ENCODE measurements at places on chromosomes 2 and 18.

- DNase-seq = no peak
These were observed 171.6 kb downstream of the ANAPC1 start for GRCh38 chr2:111712361-111712760.

DNA sequence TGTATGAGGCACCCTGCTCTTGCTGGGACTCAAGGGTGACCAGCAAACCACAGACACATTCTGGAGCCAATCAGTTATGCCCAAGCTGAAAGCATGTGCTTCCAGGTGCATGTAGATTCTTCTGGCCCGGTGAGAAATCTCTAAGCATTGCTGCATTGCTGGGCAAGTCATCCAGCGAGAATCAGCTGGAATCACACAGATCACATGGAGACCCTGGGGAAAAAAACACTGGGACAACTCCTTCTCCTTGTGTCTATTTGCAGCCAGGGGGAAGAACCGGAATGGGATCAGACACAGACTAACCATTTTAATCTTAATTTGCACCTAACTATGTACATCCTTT is 119.7 kb upstream of the KLF7 start:
- no peak for DNase-seq

GRCh38 chr2:143433840-143434239 is 304.6 kb downstream of the ARHGAP15 start:
- no peak for DNase-seq

- peak; percentile 70 for DNase-seq
These were observed 590.8 kb upstream of the ID2 start for GRCh38 chr2:8090748-8091700.

GRCh38 chr18:27823053-27823452 is 353.9 kb downstream of the CDH2 start:
- DNase-seq = no peak

DNA sequence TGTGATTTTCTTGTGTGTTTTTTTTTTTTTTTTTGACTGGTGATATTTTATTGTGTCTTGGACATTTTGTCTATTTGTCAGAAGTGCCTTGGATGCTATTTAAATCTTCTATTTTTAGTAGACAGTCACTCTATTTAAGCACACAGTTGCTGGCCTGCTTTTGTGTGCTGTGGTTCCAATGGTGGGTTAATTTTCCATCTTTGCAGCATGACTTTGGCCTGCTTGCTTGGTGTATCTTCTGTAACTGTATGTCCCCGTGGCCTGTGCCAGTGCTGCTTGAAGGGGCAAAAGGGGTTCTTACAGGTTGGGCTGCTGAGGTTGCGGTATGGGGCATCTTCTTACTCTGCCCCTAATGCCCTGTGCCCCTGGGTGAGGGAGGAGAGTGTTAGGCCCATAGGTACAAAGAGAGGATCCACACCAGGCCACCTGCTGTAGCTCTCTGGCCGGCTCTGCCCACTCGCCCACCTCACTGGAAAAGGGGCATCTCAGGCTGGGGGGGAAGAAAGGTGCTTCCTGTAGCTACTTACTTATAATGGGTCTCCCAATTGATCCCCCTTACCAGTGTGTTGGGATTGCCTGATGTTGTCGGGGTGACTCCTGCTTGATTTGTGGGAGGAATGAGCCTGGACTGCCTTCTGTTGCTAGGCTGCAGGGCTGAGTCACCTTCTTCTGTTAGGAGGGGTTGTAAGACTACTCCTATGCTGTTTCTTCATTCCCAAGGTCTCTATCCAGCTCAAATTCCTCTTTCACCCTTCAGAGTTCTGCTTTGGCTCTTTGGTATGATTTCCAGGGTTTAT is 490.0 kb upstream of the HS6ST1 start:
- DNase-seq = no peak

- DNase-seq = no peak
These were observed 14.2 kb upstream of the CXCR4 start for GRCh38 chr2:136131961-136132824.

DNA sequence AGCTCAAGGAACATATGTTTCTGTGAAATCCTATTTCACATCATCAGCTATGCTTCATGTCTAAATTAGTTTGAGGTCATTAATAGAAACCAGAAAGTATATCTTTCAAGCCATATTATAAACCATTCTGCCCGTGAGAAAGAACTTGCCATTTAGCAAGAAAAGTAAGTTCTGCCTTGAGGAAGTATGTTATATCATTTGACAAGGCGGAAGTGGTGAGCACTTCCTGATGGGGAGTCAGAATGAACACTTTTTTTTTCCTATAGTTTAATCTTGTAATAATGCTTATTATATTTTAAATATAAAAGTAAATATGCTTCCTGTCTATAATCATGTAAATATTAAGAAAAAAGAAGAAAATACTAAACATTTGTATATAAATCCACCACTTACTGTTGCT is 39.3 kb upstream of the NRXN1 start:
- no peak for DNase-seq

GRCh38 chr2:130837811-130838565 is 1.3 kb downstream of the ARHGEF4 start:
- no peak for DNase-seq

DNA sequence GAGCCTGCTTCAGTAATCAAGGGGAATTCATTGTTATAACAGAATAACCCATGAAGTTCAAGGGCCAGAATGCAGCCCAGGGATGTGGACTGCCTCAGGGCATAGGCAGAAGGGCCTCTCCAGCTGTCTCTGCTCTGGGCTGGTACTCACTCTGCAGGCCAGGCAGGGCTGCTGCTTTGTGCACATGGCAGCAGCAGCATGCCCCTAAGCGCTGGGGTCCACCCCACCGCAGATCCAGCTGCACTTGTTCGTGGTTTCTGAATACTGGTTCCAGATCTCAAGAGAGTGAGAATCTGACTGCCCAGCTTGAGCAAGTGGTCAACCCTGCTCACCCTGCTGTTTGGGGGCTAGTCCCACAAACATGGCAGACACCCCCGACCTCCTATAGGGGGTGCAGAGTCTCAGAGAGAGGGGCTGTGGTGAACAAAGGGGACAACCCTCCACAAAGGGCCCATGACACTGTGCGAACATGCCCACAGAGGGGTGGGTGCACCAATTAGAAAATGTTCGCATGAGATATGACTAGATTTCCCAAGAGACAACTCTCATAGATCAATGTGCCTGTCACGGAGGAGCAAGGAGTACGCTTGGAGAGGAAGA is 87.3 kb downstream of the ACTR3 start:
- no peak for DNase-seq

DNA sequence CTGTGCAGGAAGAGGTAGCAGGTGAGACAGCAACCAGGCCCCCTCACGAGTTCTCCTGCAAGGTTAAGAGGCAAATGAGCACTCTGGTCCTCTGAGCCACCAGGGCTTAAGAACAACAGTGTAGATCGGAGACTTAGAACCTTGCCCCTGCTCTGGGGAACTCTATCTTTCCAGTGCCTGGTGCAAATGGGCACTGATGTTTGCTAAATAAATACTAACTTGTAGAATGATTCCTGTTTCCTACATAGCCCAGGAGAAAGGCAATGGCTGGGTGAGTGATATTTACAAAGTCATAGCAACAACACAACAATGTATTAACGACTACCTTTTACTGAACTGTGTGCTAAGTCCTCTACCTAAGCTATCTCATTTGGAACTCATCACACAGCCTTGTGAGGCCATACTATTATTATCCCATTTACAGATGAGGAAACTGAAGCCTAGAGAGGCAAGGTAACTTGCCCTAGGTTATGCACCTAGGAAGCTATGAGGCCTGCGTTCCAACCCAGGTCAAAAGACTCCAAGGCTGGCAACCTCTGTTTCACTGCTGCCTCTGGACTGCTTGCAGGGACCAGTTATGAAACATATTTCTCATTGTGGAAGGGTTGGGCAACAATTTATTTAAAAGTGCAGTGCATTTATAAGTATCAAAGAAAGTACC is 4.3 kb downstream of the ATP8B1 start:
- DNase-seq = no peak

DNA sequence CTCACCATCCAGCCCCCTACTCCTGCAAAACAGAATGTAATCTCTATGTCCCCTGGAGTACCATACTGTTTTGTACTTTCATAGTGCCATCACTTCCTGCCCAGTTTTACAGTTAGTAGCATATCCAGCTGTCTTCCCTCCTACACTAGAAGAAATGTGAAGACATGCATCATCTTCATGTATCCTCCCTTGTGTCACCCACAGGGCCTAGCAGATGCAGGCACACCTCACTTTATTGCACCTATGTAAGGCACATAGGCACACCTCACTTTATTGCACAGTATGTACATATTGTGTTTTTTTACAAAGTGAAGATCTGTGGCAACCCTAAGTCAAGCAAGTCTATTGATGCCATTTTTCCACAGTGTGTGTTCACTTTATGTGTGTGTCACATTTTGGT is 12.0 kb downstream of the DNAJC27 start:
- no peak for DNase-seq

DNA sequence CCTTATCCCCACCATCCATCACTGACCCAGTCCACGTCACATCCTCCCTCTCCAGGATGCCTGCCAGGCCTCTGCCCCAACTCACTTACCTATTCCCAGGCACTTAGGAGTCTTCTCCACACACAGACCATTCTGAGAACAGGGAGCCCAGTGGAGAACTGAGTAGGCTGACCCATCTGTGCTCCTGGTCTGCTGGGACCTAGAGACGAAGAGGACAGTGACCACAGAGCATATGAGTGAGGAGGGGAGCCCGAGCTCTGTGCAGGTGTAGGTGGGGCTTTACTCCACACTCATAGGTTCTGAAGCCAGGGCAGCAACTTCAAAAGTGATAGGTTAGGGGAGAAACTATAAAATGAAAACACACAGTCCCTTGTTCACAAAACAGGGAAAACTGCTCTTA is 130.0 kb downstream of the NDUFA10 start:
- no peak for DNase-seq

DNA sequence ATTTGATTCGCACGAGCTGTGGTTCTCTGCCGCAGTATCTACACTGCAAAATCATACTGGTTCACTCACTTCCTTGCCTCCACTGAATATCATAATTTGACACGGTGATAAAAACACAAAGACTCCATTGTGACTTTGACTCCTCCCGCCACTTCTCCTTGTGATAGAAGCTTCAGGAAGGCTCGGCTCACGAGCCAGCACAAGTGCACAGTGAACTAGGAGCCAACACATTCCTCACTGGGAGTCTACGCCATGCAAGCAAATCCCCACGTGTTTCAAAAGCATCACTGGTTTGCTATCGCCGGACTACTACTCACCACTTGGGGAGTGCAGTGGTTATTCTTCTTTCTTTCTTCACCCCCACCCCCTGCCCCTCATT is 293.3 kb upstream of the PARD3B start:
- DNase-seq = no peak

DNA sequence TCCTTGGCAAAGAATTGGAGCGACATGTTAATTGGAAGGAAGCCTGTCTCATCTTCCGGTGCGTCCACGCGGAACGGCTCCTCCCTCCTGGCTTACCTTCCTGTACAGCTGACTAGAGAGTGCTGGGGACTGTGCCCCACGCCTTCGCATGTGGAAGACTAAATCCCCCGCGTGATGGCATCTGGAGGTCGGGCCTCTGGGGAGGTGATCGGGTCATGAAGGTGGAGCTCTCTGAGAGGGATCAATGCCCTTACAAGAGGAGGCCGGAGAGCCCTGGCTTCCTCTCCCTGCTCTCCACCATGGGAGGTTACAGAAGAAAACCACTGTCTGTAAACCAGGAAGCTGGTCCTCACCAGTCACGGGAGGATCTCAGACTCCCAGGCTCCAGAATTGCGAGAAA is 104.1 kb upstream of the OTOS start:
- DNase-seq = no peak

GRCh38 chr18:76524900-76525698 is 30.1 kb upstream of the ZNF516 start:
- peak; percentile 69 for DNase-seq

- DNase-seq = no peak
These were observed 43.1 kb upstream of the GPC1 start for GRCh38 chr2:240392084-240392947.

DNA sequence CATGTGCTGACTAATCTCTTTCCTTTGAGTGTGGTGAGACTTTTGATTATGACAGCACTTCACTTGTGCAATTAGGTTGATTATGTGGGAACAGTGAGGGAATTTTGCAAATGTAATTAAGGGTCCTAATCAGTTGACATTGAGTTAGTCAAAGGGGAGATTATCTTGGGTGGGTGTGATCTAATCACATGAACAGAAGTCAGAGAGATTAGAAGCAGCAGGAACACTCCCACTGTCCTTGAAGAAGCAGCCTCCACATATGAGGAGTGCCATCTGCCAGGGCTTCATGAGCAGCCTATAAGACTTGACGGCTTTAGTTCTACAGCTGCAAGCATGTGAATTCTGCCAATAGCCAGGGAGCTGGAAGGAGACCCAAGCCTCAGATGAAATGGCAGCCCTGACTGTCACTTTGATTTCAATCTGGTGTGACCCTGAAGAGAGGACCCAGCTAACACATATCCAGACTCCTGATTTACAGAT is 89.4 kb upstream of the APCDD1 start:
- DNase-seq = no peak

GRCh38 chr2:36526226-36526625 is 71.7 kb downstream of the FEZ2 start:
- no peak for DNase-seq

GRCh38 chr2:196809260-196809659 is at the start of gene C2orf66:
TSS of gene C2orf66 (minus strand) at chr2:196809355. CDS start at chr2:196809336, 19 bp downstream.
- DNase-seq = no peak
